ENCODE measurements at places on chromosomes 13 and 19.
A peak's percentile ranks its signal among the peaks of the same experiment; 100 is the strongest.

DNA sequence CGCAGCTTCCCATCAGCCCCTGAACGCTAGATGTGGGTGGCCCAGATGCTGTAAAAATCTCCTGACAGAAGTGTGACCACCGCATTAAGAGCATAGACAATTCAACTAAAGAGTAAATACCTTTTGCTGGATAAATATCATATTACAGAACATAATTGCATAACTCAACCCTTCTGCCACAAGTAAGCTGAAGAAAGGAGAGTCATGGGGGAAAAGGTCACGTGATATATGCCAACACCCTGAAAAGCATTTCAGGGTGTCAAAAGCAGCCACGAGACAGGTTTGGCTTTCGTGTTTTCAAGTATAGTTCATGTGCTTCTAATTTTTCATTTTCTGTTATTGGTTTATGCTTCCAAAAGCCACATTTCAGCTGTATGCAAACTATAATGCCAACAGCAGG is 71.3 kb downstream of the LHFPL6 start:
- DNase-seq, result no peak

- no peak for DNase-seq
These were observed 18.0 kb downstream of the NDUFB7 start for GRCh38 chr19:14553939-14554243.

DNA sequence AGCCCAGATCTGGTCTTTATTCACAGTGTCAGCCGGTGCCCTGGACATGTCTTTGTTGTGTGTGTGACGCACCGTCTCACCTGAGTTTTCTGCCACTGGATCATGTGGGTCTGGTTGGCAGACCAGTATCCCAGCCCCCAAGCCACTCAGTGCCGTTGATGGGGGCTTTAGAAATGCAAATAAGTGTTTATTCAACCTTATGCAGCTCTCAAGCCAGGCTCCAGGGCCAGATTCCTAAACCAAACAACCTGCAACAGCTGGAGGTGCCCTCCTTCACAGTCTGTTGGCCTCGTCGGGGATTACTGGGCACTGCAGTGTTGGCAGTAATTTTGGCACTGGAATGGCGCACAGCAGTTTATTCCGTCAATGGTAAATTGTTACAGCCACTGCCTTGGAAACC is 21.6 kb downstream of the FAM124A start:
- DNase-seq, result no peak

- DNase-seq, result no peak
These were observed 30.4 kb upstream of the GRTP1 start for GRCh38 chr13:113394339-113394640.

DNA sequence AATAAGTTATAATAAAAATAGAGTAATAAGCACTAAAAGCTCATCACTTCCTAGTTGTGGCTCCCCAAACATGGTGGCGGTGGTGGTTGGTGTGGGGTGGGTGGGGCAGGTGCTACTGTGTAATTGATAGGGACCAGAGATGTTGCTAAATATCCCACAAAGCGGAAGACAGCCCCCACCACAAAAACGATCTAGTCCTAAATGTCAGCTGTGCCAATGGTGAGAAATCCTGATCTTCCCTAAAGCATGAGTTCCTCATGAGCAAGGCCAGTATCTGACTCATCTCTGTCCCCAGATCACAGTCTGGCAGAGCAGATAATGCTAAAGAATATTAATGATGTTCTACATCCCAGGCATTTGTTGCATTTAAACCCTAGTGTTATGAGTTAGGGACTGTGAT is 1.9 kb upstream of the EDDM13 start:
- DNase-seq, result no peak

DNA sequence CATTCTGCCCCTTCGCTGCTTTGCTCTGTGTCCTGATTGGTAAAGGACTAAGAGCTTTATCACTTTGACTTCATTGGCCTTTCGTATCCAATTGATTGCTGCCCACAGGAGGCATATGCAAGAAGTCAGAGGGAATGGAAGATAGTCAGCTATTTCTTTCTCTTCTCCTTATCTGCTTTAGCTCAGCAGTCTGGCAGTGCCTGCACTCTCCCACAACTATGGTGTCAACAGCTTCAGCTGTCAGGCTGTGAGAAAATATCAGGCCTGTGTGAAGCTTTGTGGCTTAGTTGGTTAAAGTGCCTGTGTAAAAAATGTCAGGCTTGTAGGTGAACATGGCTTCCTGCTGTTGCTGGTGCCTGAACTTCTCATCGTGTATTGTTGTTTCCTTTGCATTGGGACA is 243.0 kb downstream of the PCDH17 start:
- no peak for DNase-seq

- no peak for DNase-seq
These were observed 14.3 kb upstream of the SHD start for GRCh38 chr19:4264812-4265211.

DNA sequence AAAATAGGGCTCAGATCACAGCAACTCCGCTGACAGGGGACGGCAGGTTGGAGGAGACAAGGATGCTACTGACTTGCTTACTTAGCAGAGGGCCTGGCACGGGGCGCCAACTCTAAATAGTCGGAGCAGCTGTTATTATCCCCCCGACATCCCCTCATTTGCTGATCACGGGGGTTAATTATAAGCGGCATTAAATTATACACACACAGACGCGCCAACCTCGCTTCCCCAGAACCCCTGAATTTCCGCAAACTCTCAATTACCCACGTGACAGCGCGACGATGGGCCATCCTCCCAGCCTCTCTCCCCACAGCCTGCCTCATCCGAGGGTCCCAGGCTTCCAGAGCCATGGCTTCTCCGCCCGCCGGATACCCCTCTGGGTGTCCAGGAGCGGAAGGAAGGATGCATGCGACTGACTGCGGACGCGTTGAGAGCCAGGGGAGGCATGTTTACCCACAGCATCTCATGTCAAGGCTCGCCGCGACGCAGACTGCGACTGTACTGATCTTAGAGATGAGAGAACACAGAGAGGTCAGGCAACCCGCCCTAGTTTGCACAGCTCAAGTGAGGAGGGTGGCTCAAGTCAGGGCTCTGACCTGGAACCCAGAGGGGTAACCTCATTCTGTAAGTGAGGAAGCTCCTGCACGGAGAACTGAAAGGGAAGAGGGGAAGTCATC is 5.7 kb downstream of the PTPRS start:
- DNase-seq, result no peak

DNA sequence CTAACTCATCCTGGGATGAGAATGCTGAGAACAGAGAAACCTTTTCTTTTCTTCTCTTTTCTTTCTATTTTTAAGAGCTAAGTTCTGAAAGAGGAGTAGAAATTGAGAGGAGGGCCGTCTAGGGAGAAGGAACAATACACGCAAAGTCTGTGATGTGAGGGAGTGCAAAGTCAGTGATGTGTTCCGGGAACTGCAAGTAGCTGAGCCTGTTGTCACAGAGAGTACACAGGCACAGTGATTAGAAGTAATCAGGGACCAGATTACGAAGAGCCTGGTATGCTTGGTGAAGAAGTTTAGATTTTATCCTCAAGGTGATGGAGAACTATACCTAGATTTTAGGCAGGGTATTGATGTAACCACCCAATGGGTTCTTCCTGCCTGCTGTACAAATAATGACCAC is 32.0 kb upstream of the CXCL17 start:
- DNase-seq, result no peak

GRCh38 chr19:33818411-33818810 is 21.7 kb downstream of the KCTD15 start:
- no peak for DNase-seq

- no peak for DNase-seq
These were observed 177.4 kb upstream of the UBL3 start for GRCh38 chr13:30027569-30028455.

- no peak for DNase-seq
These were observed 160.1 kb downstream of the SPRY2 start for GRCh38 chr13:80180740-80181355.

- no peak for DNase-seq
These were observed 21.8 kb downstream of the PROSER1 start for GRCh38 chr13:39016087-39016486.

- DNase-seq, result no peak
These were observed 8.6 kb downstream of the NPAS1 start for GRCh38 chr19:47028195-47028601.

- DNase-seq, result no peak
These were observed 18.7 kb downstream of the CARD8 start for GRCh38 chr19:48237057-48237456.

- DNase-seq, result peak; percentile 32
These were observed 45.5 kb downstream of the ZNF93 start for GRCh38 chr19:19946226-19946625.
